ENCODE measurements at places on chromosomes 12 and 14. TPM values are rescaled to one million over a fixed set of nuclear protein-coding genes. Genes with fewer than 3 reads are reported as not detected.

RILPL2 gene
- total RNA-seq, result 7.2 TPM

GPD1 gene
- total RNA-seq, result not detected

IFT43 gene
- 26.2 TPM for total RNA-seq

PPHLN1 gene
- total RNA-seq, result 58.0 TPM

LGR5 gene
- total RNA-seq, result not detected

MAP3K9 gene
- total RNA-seq, result 0.11 TPM

TAS2R8 gene
- not detected for total RNA-seq

PLEKHD1 gene
- total RNA-seq, result not detected

AQP5 gene
- 0.67 TPM for total RNA-seq

IFI27 gene
- total RNA-seq, result 126 TPM

RPL10L gene
- not detected for total RNA-seq

CPSF2 gene
- 81.7 TPM for total RNA-seq

TMPRSS12 gene
- not detected for total RNA-seq

WSB2 gene
- 73.6 TPM for total RNA-seq

RNASE1 gene
- 182 TPM for total RNA-seq

ABCC9 gene
- not detected for total RNA-seq

PAH gene
- not detected for total RNA-seq

SLCO1B1 gene
- not detected for total RNA-seq

FOXG1 gene
- total RNA-seq, result not detected

MUCL1 gene
- total RNA-seq, result not detected

PIANP gene
- 0.14 TPM for total RNA-seq

ABHD4 gene
- 34.8 TPM for total RNA-seq

RPGRIP1 gene
- total RNA-seq, result not detected

NTN4 gene
- 105 TPM for total RNA-seq

CELA1 gene
- not detected for total RNA-seq

Measured in endothelial cell of umbilical vein (primary cell).